ENCODE measurements at places on chromosomes 1 and 21. TPM values are rescaled to one million over a fixed set of nuclear protein-coding genes. Genes with fewer than 3 reads are reported as not detected.

DNA sequence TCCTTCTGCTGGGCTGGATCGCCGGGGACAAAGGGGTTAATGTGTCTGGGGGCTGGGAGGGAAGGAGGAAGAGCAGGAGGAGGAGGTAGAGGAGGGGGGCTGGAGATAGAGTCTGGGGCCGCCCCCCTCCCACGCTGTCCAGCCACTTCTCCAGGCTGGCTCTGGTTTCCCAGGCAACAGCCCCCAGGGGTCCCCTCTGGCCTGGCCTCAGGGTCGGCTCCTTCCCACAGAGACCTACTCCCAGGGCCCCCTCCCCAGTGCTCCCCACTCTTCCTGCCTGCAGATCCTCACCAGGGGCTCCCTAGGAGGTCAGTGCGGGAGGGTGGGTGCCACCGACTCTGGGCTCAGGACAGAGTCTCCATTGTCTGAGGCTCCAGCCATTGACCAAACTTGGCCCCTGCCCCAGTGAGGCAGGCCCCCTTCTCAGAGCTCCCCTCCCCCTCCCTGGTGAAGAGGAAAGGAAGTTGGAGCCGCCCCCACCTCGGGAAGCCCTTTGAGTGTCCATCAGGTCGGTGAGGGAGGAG is 34.1 kb downstream of the ARHGEF10L start:
- peak; percentile 41 for DNase-seq

The COA7 gene
- 17.7 TPM for total RNA-seq

The OR2T35 gene
- not detected for total RNA-seq

The LYPLAL1 gene
- total RNA-seq: 68.0 TPM

The CCDC17 gene
- not detected for total RNA-seq

GRCh38 chr1:18963968-18964367 is 7.5 kb upstream of the IFFO2 start:
- no peak for DNase-seq

The PADI2 gene
- total RNA-seq: 291 TPM

The C1orf94 gene
- not detected for total RNA-seq

- peak; percentile 85 for DNase-seq
Measured at GRCh38 chr1:21318714-21319159, 28.5 kb upstream of the ECE1 start.

- DNase-seq: no peak
Measured at GRCh38 chr1:82260051-82260450, 459.3 kb downstream of the ADGRL2 start.

DNA sequence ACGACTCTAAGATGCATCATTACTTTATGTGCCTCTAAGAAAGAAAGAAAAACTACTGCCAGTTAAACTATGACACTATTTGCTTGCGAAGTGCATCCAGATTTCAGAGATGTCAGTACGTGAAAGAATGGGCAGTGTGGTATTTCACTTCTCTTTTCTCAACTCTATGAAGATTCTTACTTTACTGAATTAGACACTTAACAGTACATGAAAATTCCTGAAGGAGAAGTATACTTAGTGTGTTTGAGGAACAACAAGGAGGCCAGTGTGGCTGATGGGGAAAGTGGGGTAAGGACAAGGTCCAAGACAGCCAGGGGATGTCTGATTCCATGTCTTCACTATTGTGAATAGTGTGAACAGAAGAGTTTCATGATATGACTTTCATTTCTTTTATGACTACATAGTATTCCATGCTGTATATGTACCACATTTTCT is 53.9 kb upstream of the HSD17B7 start:
- DNase-seq: no peak

DNA sequence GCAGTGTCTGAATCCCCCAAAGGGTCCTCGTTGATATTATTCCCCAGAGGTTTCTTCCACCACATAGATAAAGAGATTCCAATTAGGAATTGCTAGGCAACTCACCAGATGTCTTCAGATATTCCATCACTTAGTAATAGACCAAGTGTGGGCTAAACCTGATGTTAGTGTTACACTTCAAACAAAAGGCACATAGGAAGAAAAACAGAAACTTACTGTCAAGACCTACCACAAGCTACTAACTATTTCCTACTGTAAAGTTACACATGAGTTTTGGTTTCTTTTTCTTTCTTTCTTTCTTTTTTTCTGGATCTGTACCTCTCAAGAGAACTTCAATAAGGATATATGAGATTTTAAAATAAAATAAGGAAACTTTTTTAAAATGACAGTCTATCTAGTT is 879.1 kb upstream of the NEGR1 start:
- no peak for DNase-seq

The OR2L2 gene
- not detected for total RNA-seq

The PTGS2 gene
- 5.4 TPM for total RNA-seq

- no peak for DNase-seq
Measured at GRCh38 chr1:3584915-3585314, 26.4 kb downstream of the MEGF6 start.

The GNAT2 gene
- 0.21 TPM for total RNA-seq

The ATAD3A gene
- total RNA-seq: 21.3 TPM

DNA sequence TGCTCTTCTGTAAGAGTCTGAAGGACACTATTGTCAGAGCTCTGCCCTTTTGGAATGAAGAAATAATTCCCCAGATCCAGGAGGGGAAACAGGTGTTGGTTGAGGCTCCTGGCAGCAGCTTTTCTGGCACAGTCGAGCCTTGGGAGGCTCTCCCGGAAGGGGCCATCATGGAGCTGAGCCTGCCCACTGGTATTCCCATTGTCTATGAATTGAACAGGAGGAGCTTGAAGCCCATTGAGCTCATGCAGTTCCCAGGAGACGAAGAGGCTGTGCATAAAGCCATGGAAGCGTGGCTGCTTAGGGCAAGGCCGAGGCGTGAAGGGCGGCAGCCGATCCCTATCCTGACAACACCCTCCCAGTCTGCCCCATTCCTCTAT is 26.6 kb downstream of the UBE4B start:
- no peak for DNase-seq

DNA sequence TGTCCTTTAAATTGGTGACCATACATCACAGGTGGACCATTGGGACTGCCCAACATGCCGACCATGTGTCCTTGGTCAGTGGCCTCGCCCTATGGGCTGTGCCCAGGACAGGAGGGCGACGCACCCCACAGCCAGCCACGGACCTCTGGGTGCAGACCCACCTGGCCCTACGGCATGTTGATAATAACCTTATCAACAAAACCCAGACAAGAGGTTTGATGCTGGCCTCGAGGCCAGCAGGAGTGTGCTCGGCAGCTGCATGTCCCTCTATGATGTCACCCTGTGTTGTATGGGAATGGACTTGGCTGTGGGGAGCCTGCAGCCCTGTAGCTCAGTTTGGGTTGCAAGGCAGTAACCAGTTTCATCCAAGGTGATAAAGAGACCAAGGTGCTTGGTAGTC is 32.1 kb downstream of the SLC37A1 start:
- DNase-seq: no peak

DNA sequence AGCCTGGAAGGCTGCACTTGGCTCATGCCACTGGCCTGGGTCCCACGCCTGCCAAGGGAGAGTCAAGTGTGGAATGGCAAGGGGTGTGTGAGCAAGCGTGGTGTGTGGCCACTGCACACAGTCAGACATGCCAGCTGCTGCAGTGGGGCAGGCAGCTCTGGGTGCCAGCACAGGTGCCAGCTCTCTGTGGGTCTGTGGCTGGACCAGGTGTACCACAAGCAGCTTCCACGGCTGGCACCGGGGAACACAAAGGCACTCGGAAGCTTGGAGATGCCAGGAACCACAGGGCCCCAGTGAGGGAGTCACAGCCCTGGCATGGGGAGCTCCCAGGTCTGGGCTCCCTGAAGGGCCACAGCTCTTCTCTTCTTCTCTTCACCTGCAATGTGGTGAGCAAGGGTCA is 34.8 kb downstream of the ACTL8 start:
- DNase-seq: no peak

The SLC2A5 gene
- total RNA-seq: 15.9 TPM

- DNase-seq: no peak
Measured at GRCh38 chr1:37509181-37509580, 5.4 kb downstream of the MEAF6 start.

DNA sequence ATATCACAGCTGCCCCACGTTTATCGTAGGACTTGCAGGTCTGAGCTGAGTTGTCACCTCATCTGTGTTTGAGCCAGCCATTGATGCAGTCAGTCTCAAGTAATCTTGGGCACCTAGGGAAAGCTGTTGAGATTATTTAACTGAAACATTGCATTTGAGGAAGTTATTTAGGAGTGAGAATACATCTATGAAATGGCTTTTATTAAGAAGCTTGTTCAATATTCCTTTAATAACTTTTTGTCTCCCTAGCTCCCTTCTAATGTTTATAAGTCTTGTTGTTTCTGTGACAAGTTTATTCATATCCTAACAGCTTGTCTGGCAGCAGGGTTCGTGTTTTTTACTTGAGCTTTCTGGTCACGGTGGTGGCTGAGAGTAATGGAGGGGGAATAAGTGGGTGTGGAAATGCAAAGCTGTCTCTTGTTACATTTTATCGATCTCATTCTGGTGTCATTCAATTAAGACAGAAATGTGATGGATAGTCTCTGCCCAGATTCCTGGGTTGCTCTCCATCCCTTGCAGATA is 555.9 kb downstream of the USP25 start:
- DNase-seq: peak; percentile 40

The PRDM16 gene
- 1.6 TPM for total RNA-seq

GRCh38 chr1:224113545-224113917 is 380 bp upstream of the FBXO28 start:
- no peak for DNase-seq

DNA sequence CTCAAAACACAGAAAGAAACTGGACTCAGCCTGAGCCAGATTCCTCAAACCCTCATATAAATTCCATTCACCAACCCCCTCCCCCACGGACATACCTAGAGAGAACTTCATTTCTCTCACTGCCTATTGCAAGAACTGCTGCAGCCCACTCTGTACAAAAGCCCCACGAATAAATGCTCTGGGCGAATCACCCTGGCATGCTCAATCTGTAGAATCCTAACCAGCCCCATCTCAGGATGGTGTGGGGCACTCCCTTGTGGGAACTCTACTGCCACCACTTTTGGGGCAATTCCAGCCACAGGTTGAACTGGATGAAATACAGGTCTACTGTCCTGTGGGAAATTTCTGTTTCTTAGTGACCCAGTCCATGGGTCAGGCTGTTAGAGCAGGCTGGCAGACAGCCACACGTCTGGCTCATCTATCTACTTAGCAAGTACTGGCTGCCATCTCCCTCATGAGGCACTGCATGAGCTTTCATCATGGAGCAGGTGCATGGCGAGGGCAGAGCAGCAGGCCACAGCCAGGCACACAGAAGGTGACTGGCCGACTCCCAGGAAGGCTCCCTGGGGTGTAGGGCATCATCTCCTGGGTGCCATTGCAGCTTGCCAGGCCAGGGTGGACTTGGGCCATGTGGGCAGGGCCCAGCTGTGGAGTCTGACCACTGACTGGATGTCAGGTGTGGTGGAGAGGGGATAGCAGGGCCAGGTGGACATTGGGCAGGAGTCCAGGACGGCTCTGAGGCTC is 1.6 kb upstream of the C1orf35 start:
- DNase-seq: no peak

DNA sequence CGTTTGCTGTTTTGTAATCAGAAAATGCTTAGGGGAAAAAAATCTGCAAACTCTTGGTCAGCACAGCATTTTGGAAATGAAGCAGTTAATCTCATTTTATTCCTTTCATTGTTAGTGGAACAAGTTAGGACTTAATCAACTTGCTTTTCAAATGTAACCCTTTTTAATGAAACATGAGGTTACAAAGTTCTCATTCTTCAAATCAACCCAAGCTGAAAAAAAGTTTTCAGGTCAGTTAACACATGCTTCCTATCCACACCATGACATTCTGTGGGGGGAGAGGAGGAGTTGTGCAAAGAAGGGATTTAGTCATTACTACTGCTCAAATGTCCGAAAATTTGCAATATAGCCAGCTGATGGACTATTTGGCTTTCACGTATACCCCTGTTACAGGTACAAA is 283.2 kb upstream of the LYPLAL1 start:
- no peak for DNase-seq

- DNase-seq: no peak
Measured at GRCh38 chr1:193569096-193569982, 382.9 kb upstream of the B3GALT2 start.

The ACKR1 gene
- 10.3 TPM for total RNA-seq

All from tongue (tissue), 3 donors.